ENCODE measurements at places on chromosomes 7 and 10.

GRCh38 chr7:133436014-133436428 lies 183.1 kb downstream of the EXOC4 start:
- no peak for DNase-seq

- DNase-seq = no peak
These were observed 7.8 kb downstream of the SHH start for GRCh38 chr7:155804431-155804831.

DNA sequence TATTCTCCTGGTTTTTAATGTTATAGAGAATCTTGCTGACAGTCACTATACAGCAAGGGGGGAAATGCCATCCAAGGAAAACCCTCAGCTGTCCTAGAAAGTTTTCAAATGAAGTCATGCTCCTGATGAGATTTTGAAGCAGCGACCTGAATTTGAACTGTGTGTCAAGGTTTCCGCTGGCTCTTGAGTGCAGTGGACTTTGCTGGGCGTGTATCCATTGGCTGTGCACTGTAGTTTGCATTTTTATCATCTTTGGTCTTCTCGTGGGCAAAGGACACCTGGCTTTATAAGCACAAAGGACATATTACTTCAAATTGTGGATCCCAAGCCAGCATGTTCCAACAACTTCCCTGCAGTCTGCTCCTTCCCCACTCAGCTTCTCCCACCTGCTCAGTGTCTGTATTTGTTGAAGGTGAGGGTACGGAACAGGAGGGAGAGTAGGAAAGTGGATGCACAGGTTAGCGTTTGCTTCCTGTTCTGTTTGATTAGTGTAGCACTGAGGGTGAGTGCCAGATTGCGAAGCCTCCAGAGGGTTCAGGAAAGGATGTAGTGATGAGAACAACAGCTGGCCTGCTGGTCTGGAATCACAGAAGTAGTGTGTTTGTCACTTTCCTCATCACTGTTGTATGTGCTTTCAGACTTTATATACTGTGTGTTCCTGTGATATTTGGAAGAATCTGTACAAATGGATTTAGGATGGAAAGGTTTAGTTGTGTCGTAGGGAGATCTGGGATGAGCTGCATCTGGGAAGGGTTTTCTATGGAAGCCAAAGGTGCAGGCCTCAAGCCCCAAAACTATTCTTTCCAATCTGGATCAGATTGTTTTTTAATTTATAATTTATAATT lies 204.8 kb downstream of the BMPER start:
- no peak for DNase-seq

DNA sequence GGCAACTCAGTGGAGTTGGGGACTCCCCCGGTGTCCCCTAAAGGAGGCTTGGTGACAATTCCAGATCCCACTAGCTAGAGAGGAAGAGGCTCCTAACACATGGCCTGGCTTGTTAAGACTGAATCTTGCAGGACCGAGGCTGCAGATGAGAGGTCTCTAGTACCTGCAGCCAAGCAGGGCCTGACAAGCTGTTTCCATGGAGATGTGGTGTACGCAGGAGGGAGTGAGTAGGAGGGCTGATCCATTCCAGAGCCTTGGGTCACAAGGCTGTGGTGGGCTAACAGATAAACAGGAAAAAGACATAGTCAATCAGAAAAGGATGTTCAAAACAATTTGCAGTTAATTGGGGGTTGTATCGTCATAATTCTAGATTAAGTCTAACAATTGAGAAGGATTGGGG lies 77.3 kb upstream of the MKLN1 start:
- DNase-seq = no peak

- DNase-seq = no peak
These were observed 10.6 kb upstream of the CPVL start for GRCh38 chr7:29156907-29157452.
